Fibroblast of lung (primary cell): ENCODE measurements at places on chromosomes 5 and 9. TPM values are rescaled to one million over a fixed set of nuclear protein-coding genes. Genes with fewer than 3 reads are reported as not detected.

The ROPN1L gene
- 0.26 and 0.50 TPM in 2 replicates for polyA plus RNA-seq

DNA sequence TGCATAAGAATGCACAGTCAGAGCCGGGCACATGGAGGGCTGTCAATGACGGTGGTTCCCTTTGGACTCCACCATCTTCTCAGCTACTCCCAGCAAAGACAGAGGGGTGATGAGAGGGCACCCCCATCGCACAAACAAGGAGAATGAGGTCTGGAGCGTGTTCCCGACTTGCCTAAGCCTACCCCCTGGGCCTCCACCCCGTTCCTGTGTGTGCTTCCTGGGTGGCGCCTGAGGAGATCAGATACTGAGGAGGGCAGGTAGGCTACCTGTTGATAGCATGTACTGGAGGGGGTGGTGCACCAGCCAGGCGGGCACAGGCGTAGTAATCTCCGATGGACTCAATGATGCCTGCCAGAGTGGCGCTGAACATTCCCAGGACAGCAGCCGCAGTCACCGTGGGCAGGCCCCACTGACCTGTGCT, 4.1 kb downstream of the SLC23A1 start:
- DNase-seq: no peak

The RLN2 gene
- polyA plus RNA-seq: not detected in 2 replicates

The CSF1R gene
- polyA plus RNA-seq: 0.07 and 0.15 TPM in 2 replicates

- no peak for DNase-seq
These were observed 409.2 kb upstream of the KIF2A start for GRCh38 chr5:61896811-61897210.

The JAKMIP2 gene
- polyA plus RNA-seq: 0.51 and 6.5 TPM in 2 replicates

GRCh38 chr5:146725025-146725424, 153.5 kb downstream of the PPP2R2B start:
- peak; percentile 64 for DNase-seq

DNA sequence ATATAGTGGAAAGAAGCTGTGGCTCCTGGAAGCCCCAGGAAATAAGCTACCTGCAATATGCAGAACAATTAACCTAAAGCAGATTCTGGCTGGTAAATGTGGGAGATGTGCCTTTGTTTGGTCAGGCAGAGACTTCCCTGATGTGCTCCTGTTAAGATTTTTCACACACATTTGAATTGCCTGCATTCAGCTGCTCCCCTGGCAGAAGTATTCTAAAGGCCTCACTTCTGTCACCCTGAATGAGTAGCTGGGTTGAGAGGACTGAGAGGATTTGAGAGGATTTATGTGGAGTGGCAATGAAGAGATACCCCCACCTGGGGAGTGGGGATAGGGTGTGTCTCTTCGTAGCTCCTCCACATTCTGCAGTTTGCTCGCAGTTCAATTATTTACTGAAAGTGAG, 130.5 kb downstream of the ST8SIA4 start:
- no peak for DNase-seq

GRCh38 chr9:134930398-134930797, 12.7 kb upstream of the FCN1 start:
- no peak for DNase-seq

- peak; percentile 22 for DNase-seq
These were observed 375.8 kb downstream of the SEMA5A start for GRCh38 chr5:9170026-9170425.

GRCh38 chr5:180829726-180830125, 27.1 kb upstream of the MGAT1 start:
- no peak for DNase-seq

DNA sequence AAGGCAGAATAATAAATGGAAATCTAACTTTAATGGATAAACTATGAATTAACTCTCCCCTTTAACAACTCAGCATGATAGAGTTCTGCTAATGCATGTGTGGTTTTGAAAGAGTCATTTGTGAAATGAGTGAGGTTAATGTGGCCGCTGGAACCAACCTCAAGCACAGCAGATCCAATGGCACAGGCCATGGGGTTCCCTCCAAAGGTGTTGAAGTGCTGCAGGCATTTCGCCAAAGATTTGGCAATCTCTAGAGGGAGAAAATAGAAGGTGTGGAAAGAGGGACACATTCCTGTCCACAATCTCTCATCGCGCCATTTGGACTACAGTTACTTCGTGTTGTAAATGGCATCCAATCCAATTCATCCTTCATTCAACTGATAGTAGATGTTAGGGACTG, 35.0 kb downstream of the AGXT2 start:
- no peak for DNase-seq

DNA sequence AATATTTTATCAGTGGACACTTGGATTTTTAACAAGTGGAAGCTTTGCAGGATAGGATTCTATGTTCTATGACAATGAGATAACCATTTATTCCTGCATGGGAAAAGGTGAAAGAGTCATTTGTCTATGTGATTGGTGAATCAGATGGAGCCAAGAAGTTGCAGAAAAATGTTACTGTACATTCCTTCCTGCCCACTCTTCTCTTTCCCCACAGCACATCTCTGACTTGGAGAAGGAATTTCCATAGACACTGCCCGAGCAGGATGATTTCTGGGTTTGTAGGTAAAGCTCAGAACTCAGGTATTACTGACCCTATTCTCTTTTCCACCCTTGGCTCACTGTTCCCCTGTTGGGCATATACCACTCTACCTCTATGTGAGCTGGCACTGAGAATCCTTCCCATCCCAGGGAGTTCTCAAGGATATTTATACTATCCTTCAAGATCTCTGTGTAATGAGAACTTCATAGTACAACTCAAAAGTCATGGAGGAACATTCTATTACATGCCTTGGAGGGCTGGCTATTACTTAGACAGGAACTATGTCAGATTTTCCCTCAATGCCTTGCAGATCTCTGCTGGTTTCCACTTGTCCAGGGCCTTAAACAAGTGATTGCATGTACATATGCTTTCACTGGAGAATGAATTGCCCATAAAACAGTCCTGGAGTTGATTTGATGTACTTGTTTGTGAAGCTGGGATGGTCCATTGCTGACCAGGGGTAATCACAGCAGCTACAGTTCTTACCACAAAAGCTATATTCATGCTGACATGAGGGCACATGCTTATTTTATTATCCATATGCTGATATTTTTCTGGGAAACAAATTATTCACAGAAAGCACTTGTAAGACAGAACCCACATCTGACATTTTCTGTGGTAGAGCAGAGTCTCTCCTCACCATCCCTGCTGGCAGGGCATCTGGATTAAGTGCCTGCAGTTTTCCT, 24.1 kb downstream of the SLC1A3 start:
- no peak for DNase-seq

DNA sequence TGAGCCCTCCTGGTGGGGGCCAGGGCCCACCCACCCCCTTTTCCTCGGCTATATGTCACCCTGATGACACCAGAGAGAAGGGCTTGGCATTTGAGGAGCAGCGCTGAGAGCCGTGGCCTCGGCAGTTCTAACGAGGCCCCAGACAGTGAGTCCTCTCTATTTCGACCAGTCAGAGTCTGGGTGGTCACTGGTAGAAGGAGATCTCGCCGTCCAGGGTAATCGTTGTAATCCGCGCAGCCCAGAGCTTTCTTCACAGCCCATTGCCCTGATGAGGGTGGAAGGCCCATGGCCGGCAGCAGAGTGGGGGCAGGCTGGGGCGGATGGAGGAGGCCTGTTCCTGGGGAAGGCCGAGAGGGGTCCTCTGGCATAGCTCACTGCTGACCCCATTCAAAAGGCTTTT, 70.2 kb downstream of the PSMB7 start:
- no peak for DNase-seq

DNA sequence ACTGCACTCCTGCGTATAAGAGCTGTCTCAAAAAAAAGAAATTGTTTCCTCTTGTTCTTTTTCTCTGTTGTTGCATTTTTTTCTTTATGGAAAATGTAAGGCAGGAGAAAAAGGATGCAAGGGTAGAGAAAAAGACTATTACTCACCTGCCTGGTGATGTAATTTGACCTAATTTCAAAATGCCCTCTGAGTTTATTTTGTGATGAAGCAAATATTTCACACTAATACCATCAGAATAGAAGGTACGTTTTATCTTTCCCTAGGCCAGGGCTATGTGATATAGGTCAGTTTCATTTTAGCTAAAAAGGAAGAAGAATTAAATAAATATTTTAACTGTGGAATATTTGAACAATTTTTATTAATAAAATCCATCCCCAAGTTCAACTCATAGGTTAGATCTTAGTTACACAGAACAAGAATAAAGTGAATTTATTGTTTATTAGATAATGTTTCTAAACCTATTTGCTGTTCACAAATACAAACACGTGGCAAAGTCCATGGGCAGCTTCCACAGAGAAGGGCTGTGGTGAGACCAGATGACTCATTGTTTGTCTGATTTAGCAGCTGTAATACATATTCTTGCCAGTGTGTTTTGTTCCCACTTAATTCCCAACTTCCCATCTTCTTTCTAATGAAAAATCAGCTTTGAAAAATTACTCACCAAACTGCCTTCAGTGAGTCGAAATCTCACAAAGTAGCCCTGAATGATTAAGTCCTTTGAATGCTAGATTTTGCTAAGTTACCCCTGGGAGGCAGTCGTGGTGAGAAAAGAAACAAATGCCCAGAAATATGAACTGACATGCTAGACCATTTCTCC, 52.8 kb upstream of the CCDC112 start:
- DNase-seq: peak; percentile 91

- peak; percentile 42 for DNase-seq
These were observed 145.7 kb upstream of the SMIM23 start for GRCh38 chr5:171639966-171640365.

The SLC25A2 gene
- polyA plus RNA-seq: not detected in 2 replicates

- peak; percentile 64 for DNase-seq
These were observed 6.1 kb upstream of the AFAP1L1 start for GRCh38 chr5:149265597-149265996.

- DNase-seq: no peak
These were observed 17.9 kb downstream of the SLC1A3 start for GRCh38 chr5:36624277-36624676.

The RANBP17 gene
- 3.1 and 4.3 TPM in 2 replicates for polyA plus RNA-seq

DNA sequence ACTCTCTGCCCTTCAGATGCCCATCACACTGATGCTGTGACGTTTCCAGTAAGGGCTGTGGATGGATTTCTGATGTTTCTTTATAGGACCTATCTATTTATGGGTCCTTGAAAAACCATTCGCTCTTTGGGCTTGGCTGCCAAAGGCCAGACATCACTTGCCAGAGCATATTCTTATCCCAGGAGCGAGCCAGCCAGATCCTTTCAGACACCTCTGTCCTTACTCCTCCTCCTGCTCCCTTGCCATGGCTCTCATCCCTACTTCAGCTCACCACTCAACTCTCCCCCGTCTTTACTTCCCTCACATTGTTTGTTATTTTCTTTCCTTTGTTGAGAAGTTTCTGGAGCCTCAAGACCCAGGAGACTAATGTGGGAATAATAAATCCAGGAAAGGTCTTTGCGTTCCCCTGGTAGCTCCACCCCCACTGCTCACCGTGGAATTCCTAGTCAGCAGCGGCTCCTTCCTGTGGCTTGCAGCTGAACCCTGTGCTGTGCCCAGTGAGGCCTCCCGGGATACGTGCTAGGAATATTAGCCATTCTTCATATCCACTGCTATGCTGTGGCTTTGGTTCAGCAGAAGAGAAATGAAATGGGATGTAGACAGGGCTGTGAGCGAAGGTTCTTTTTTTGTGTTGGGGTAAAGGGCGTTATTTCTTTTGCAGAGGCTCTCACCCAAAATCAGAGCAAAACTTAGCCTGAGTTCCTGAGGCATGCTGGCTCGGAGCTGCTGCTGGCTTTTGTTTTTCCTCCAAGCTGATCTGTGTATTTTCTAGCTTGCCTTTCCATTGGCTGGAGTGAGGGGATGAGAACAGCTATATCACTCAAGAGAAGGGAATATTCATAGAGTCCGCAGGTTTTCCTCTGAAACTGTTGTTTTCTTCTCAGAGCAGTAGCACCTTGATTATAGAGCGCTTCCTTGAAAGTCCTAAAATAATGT, 171.1 kb downstream of the SAXO1 start:
- DNase-seq: peak; percentile 77

The PCDHGC5 gene
- 0.97 and 1.1 TPM in 2 replicates for polyA plus RNA-seq

The RC3H2 gene
- 29.4 and 43.1 TPM in 2 replicates for polyA plus RNA-seq

DNA sequence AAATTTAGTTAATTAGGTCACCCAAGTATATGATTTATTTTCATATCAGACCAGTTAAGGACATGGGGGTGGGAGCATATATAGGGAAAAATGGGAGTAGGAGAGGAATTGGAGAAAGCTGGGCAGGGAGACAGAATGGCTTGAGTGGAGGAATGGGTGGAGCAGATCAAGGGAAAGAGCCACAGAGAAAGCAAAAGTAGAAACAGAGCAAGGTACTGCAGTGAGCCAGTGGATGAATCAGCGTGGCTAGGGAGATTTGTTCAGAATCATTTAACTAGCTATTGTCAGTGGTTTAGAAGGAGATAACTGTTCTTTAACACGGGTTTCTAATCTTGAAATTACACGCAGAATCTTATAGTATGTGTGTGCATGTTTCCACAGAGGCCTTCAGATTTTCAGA, 37.4 kb downstream of the SNX24 start:
- DNase-seq: peak; percentile 67

GRCh38 chr5:133240425-133241091, 188.7 kb downstream of the HSPA4 start:
- DNase-seq: peak; percentile 95

The LCN1 gene
- not detected in 2 replicates for polyA plus RNA-seq

GRCh38 chr5:56190497-56190896, 42.6 kb downstream of the ANKRD55 start:
- DNase-seq: peak; percentile 75

The SETD9 gene
- polyA plus RNA-seq: 2.2 and 8.8 TPM in 2 replicates
